ENCODE measurements at places on chromosomes 12 and 14.

- no peak for DNase-seq
Observed at GRCh38 chr12:15007551-15007950, 34.7 kb downstream of the PDE6H start.

- no peak for DNase-seq
Observed at GRCh38 chr12:121365416-121366062, 13.3 kb upstream of the ANAPC5 start.

DNA sequence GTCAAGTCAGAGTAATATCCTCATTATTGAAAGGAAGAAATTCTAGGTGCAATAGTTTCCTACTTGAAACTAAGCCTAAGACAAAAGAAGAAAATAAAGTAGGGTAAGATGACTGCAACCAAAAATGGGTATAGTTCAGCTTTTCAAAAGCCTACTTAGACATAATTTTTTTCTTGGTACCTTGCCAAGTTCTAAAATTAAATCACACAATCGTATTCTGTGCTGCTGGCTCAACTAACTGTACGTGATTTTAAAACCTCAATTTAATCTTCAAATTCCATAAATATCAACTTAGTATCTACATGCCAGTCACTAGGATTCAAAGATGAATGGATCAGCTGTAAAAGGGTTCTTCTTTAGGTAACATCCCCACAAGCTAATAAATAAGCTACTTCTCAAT, 56.9 kb downstream of the SCAF11 start:
- no peak for DNase-seq

- DNase-seq, result no peak
Observed at GRCh38 chr12:63220921-63221320, 69.9 kb upstream of the AVPR1A start.

DNA sequence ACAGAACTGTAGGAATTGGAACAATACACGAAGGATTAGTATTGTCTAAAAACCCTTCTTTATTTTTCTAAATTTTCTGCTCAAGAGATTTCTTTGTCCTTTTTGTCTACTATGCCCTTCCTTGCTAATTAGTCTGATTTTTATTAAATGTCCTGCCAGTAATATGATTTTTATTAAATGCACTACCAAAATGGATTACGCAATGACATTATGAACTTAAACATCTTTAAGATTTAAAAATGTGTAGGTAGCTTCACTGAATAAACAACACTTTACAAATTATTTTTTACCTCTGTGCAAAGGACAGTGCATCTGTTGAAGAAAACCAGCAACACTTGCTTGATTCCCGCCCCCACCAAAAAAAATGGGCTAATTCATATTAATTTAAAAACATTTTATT, 8.2 kb upstream of the PAX9 start:
- DNase-seq, result no peak

DNA sequence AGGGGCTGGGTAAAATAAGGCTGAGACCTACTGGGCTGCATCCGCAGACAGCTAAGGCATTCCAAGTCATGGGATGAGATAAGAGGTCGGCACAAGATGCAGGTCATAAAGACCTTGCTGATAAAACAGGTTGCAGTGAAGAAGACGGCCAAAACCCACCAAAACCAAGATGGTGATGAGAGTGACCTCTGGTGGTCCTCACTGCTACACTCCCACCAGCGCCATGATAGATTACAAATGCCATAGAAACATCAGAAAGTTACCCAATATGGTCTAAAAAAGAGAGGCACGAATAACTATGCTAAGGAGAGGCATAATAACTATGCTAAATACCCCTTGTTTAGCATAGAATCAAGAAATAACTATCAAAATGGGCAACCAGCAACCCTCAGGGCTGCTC, 46.2 kb upstream of the MAP3K9 start:
- no peak for DNase-seq

- no peak for DNase-seq
Observed at GRCh38 chr12:108793756-108794441, 62.6 kb upstream of the CORO1C start.

- DNase-seq, result no peak
Observed at GRCh38 chr12:92342574-92342973, 196.9 kb upstream of the BTG1 start.

- peak; percentile 5 for DNase-seq
Observed at GRCh38 chr14:104292084-104292970, 153.9 kb downstream of the KIF26A start.

GRCh38 chr12:47527816-47528215, 178.0 kb downstream of the RPAP3 start:
- DNase-seq, result no peak

GRCh38 chr14:20719777-20720176, 25.9 kb upstream of the EDDM3A start:
- no peak for DNase-seq

GRCh38 chr12:110343736-110344555, 59.6 kb downstream of the ANAPC7 start:
- DNase-seq, result no peak

DNA sequence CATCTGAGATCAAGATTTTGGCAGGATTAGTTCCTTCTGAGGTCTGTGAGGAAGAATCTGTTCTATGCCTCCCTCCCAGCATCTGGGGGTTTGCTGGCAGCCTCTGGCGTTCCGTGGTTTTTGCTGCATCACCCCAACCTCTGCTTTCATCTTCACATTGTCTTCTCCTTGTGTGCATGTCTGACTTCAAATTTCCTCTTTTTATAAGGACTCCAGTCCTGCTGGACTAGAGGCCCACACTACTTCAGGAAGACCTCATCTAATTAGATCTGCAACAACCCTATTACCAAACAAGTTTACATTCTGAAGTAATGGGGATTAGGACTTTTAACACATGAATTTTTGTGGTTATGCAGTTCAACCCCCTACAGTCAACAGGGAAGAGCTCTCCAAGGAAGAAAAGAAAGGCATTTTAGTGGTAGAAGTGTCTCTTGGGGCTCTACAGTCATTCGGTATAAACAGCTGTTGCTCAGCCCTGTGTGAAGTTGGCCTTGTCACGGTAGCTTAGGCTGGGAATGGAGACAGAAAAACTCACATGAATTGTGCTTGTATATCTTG, 89.7 kb downstream of the CAND1 start:
- DNase-seq, result no peak

DNA sequence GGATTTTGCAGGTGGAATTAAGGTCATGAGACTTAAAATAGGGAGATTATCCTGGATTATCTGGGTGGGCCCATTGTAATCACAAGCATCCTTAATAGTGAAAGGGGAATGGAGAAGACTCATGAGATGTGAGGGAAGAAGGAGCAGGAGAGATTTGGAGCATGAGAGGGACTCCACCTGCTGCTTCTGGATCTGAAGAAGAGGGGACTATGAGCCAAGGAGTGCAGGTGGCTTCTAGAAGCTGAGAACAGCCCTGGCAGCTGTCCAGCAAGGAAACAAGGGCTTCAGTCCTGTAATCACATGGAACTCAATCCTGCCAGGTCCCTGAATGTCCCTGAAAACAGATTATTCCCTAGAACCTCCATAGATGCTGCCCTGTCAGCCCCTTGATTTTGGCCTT, 67.8 kb downstream of the PELI2 start:
- DNase-seq, result peak; percentile 53

- no peak for DNase-seq
Observed at GRCh38 chr12:94266796-94267536, 118.6 kb downstream of the PLXNC1 start.

GRCh38 chr12:50188241-50188781, 21.1 kb upstream of the CERS5 start:
- no peak for DNase-seq

GRCh38 chr12:52306731-52307130, 14.5 kb downstream of the KRT83 start:
- DNase-seq, result no peak

DNA sequence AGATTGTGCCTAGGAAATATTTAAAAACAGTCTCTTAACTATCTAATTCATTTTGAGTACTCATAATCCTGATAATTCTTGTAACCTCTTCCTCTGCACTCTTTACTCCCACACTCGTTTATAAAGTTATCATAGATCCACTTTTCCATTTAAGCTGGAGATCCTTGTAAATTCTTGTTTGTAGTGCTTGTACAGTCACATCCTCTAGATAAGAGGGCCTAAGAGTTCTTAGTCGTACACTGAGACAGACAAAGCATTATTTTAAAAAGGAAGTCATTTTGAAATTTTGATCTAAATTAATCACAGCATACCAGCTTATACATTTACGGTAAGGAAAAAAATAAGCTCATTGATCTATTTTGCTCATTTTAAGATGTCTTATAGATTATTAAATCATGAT, 42.5 kb downstream of the LMO3 start:
- DNase-seq, result no peak

- DNase-seq, result no peak
Observed at GRCh38 chr12:62301799-62302133, 41.6 kb downstream of the USP15 start.

DNA sequence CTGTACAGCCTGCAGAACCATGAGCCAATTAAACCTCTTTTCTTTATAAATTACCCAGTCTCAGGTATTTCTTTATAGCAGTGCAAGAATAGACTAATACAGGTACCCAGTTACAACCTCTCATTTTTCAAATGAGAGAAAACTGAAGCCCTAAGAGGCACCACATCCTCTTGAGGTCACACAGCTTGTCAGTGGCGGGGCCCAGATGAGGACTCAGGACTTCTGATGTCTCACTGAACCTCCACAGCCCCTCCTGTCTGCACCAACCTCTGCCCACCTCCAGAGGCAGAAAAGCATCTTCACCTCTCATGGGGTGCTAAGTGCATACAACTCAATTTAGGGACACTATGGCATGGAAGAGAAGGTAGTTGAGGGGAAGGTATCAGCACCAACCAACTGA, 120.7 kb downstream of the CRACR2A start:
- no peak for DNase-seq

DNA sequence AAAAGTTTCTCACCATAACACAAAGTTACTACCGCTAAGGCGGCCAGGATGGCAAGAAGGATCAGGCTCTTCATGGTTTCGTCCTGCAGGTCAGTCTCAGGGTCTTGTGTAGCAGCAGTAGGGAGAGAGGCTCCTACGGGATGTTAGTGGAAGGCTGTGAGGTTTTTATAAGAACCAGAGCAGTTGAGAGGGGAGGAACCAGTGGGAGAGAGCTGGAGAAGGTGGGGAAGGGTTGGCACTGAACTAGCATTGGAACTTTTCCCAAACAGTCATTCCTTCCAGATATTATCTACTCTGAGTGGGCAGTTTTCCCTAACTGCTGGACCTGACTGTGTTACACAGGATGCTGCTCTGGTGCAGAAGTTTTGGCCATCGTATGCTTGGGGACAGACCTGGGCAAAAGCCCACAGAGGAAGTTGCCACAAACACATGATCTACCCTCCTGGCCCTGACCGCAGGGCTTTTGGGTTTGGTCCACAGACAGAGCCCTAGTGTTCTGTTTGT, at the start of gene MGP:
Gene MGP (minus strand): TSS at position 137 of the 504 bp plus-strand sequence. CDS start 63 bp downstream, at position 74.
- DNase-seq, result no peak

DNA sequence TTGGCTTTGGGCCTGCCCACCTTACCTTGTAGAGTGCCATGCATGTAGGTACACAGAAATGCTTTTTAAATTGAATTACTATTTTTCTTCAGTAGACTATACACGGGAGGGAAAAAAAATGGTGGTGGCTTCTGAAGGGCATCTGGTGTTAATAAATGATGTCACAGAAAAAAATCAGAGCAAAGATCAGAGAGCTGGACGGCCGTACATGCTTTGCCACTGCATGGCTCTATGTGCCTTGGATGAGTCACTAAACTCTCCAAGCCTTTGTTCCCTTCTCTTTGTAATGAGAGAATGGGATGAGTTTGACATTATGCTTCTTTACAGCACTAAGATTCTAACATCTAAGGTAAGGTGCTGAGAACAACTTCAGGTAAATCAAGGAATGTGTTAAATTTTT, 376.4 kb upstream of the DDHD1 start:
- DNase-seq, result no peak
